ENCODE measurements at places on chromosomes 6 and 20.

DNA sequence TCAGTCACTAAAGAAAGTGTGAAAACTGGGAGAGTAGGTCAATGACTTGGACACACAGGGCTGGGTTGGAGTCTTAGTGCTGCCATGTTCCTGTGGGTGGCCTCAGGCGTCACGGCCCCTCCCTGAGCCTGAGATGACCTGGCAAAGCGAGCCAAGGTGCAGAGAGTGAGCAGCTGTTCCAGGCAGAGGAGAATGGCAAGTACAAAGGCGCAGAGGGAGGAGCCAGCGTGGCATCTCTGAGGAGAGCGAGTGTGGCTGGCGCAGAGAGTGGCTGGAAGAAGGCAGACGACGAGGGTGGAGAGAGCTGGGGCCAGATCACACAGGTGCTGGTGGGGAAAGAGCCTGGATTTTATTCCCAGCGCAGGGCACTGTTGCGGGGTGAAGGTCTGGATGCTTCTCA lies 20.6 kb upstream of the CHMP4B start:
- no peaks in the 10 kb centered on the region for H3K27me3 ChIP-seq
- H3K4me1 ChIP-seq = peaks cover 14% of the 10 kb centered on the region
- no peak overlapping the region for H3K27ac ChIP-seq
- H3K36me3 ChIP-seq = peaks cover 26% of the 10 kb centered on the region
- no peak overlapping the region for H3K4me3 ChIP-seq

- no peaks in the 10 kb centered on the region for H3K27me3 ChIP-seq
- H3K36me3 ChIP-seq = peaks cover 13% of the 10 kb centered on the region
- H3K27ac ChIP-seq = no peak overlapping the region
- no peak overlapping the region for H3K4me3 ChIP-seq
Measured at GRCh38 chr6:3987053-3987452, 91.9 kb downstream of the FAM217A start.

GRCh38 chr6:169720207-169720855 lies 4.0 kb downstream of the PHF10 start:
- H3K27ac ChIP-seq = no peak overlapping the region
- no peaks in the 10 kb centered on the region for H3K27me3 ChIP-seq
- no peak overlapping the region for H3K4me3 ChIP-seq
- peaks cover 10% of the 10 kb centered on the region for H3K36me3 ChIP-seq
- peaks cover 13% of the 10 kb centered on the region for H3K4me1 ChIP-seq

GRCh38 chr6:169654598-169655391 lies 47.0 kb downstream of the WDR27 start:
- H3K4me3 ChIP-seq = peak overlapping the region; percentile 91
- peaks cover 60% of the 10 kb centered on the region for H3K36me3 ChIP-seq
- H3K4me1 ChIP-seq = peaks cover 12% of the 10 kb centered on the region
- peak overlapping the region; percentile 91 for H3K27ac ChIP-seq

- H3K27ac ChIP-seq = peak overlapping the region; percentile 37
- H3K27me3 ChIP-seq = no peaks in the 10 kb centered on the region
- no peak overlapping the region for H3K4me3 ChIP-seq
- no peaks in the 10 kb centered on the region for H3K4me1 ChIP-seq
Measured at GRCh38 chr6:38168699-38169098, 349.2 kb downstream of the ZFAND3 start.

DNA sequence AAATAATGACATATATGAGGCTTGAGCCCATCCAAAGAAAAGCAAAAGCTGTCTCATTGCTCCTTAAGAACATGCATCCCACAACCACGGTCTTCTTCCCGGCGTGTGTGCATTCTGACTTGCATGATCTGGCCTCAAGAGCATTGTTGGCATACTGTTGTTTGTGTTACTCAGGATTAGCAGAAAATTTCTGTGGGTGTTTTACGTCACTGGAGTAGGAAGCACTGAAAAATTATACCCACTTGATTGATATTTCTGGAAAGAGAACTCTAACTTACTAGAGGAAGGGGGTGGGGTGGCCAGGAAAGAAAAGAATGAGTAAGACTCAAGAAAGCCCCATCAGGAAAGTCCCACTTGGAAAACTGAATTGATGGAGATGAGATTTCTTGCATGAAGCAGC lies 326.2 kb upstream of the PRDM1 start:
- DNase-seq = no peak
- no peak overlapping the region for H3K27ac ChIP-seq
- peaks cover 11% of the 10 kb centered on the region for H3K4me1 ChIP-seq
- H3K27me3 ChIP-seq = peaks cover 16% of the 10 kb centered on the region

- no peak overlapping the region for H3K27ac ChIP-seq
- no peaks in the 10 kb centered on the region for H3K4me1 ChIP-seq
- H3K36me3 ChIP-seq = peaks cover 3% of the 10 kb centered on the region
- no peaks in the 10 kb centered on the region for H3K27me3 ChIP-seq
- H3K4me3 ChIP-seq = no peak overlapping the region
- no peak for DNase-seq
Measured at GRCh38 chr20:9052136-9052535, 16.8 kb upstream of the PLCB4 start.

- no peak overlapping the region for H3K4me3 ChIP-seq
- no peak overlapping the region for H3K27ac ChIP-seq
- H3K27me3 ChIP-seq = peaks cover 21% of the 10 kb centered on the region
- DNase-seq = no peak
Measured at GRCh38 chr6:33975661-33976436, 170.0 kb downstream of the GRM4 start.

GRCh38 chr6:28981431-28981832 lies 23.7 kb downstream of the ZNF311 start:
- H3K27me3 ChIP-seq = peaks cover 52% of the 10 kb centered on the region
- H3K4me1 ChIP-seq = peaks cover 29% of the 10 kb centered on the region
- H3K36me3 ChIP-seq = peaks cover 6% of the 10 kb centered on the region
- DNase-seq = peak; percentile 56
- H3K27ac ChIP-seq = peak overlapping the region; percentile 100

GRCh38 chr6:75850026-75850833 lies 101.2 kb downstream of the MYO6 start:
- H3K27ac ChIP-seq = no peak overlapping the region
- H3K36me3 ChIP-seq = no peaks in the 10 kb centered on the region
- DNase-seq = no peak
- H3K27me3 ChIP-seq = no peaks in the 10 kb centered on the region
- H3K4me3 ChIP-seq = no peak overlapping the region

GRCh38 chr6:1190366-1190765 lies 121.5 kb upstream of the FOXQ1 start:
- H3K36me3 ChIP-seq = no peaks in the 10 kb centered on the region
- H3K4me3 ChIP-seq = no peak overlapping the region
- no peak overlapping the region for H3K27ac ChIP-seq
- H3K4me1 ChIP-seq = no peaks in the 10 kb centered on the region
- no peak for DNase-seq

GRCh38 chr6:78966542-78966941 lies 99.2 kb downstream of the IRAK1BP1 start:
- no peaks in the 10 kb centered on the region for H3K27me3 ChIP-seq
- no peaks in the 10 kb centered on the region for H3K4me1 ChIP-seq
- H3K4me3 ChIP-seq = no peak overlapping the region

- no peak for DNase-seq
- H3K36me3 ChIP-seq = peaks cover 6% of the 10 kb centered on the region
- H3K27me3 ChIP-seq = no peaks in the 10 kb centered on the region
- H3K4me1 ChIP-seq = peaks cover 21% of the 10 kb centered on the region
Measured at GRCh38 chr6:18439581-18439980, 52.4 kb downstream of the RNF144B start.

DNA sequence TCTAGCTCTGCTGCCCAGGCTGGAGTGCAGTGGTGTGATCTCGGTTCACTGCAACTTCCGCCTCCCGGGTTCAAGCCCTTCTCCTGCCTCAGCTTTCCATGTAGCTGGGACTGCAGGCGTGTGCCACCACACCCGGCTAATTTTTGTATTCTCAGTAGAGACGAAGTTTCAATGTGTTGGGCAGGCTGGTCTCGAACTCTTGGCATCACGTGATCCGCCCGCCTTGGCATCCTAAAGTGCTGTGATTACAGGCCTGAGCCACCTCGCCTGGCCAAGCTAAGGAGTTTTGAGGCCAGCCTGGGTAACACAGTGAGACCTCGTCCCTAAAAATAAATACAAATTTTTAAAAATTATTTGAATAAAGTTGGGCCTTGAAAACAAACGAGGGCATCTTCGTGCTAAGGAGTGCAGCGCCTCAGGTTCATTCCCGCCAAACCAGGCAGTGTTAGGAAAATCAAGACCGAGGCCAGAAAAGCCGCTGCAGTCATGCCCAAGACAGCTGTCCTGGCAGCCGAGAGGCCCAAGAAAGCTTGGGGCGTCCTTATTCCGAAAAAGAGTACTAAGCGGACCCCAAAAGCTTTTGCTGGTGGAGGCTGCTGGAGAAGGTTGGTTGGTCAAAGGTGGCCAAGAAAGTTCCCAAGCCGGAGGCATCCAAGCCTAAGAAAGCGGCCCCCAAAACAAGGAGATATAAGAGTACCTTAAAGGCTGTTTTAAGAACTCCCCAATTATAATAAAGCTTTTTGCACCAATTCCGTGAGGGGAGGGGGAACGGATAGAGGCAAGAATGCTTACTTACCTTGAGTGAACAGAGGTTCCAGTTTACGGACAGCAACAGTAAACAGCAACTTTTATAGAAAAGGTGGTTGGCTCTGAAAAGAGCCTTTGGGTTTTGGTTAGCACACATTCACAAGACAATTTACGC lies 109.0 kb downstream of the HFE start:
- peaks cover 38% of the 10 kb centered on the region for H3K36me3 ChIP-seq
- peak overlapping the region; percentile 93 for H3K4me3 ChIP-seq
- H3K4me1 ChIP-seq = peaks cover 59% of the 10 kb centered on the region

DNA sequence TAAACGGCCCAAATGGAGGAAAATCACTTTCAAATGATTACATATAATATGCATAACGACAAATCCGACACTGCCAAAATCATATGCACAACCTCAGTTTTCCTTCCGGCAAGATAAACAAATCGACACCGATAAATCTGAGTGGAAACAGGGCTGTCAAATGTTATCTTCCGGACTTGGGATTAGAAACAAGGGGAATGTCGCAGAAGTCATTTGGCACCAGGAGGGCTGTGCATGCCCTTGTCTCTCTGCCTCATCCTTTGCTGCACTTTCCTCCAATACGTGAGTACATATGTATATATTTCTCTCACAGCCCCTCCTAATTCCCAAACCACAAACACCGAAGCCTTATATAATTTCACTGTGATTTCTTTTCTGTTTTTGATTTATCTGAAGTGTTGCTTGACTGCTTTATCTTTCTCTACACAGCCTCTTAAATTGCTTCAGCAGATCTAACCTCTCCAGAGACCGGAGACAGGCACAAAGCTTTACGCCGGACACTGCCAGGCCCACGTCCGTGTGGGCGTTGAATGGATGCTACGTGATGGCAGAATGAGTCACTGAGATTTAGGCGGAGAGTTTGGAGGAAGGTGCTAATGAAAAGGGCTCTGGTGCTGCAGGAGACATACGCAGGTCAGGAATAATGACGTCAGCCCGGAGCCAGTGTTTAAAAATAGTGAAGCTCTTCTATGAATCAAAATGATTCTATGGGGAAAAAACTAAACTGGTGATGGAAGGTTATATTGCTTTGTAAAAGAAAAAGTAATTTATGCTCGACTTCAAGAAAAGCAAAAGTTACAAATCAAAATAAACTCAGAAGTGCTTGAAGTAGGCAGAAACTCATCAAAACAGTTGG lies 21.0 kb upstream of the PRELID3B start:
- no peaks in the 10 kb centered on the region for H3K36me3 ChIP-seq
- no peaks in the 10 kb centered on the region for H3K4me1 ChIP-seq
- no peaks in the 10 kb centered on the region for H3K27me3 ChIP-seq
- no peak for DNase-seq
- no peak overlapping the region for H3K4me3 ChIP-seq

DNA sequence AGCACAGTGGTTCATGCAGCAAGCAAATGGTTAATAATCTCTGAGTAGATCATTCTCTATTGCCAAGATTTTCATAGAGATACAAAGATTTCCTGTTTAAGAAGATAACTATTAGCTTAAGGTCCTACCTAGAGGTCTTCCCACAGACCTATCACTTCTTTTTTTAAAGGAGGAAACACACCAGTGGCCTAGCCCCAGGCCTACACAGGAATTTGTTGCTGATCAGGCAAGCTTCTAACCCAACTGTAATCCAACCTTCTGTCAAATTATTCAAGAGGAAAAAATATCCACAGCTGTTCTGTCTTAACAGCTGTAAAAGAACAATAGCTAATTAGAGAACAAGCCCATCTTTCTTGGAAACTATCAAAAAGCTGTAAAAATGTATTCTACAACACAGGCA lies 332.8 kb downstream of the BTBD9 start:
- no peak overlapping the region for H3K27ac ChIP-seq
- peaks cover 32% of the 10 kb centered on the region for H3K4me1 ChIP-seq
- H3K27me3 ChIP-seq = no peaks in the 10 kb centered on the region
- no peak overlapping the region for H3K4me3 ChIP-seq
- no peak for DNase-seq
- peaks cover 5% of the 10 kb centered on the region for H3K36me3 ChIP-seq

DNA sequence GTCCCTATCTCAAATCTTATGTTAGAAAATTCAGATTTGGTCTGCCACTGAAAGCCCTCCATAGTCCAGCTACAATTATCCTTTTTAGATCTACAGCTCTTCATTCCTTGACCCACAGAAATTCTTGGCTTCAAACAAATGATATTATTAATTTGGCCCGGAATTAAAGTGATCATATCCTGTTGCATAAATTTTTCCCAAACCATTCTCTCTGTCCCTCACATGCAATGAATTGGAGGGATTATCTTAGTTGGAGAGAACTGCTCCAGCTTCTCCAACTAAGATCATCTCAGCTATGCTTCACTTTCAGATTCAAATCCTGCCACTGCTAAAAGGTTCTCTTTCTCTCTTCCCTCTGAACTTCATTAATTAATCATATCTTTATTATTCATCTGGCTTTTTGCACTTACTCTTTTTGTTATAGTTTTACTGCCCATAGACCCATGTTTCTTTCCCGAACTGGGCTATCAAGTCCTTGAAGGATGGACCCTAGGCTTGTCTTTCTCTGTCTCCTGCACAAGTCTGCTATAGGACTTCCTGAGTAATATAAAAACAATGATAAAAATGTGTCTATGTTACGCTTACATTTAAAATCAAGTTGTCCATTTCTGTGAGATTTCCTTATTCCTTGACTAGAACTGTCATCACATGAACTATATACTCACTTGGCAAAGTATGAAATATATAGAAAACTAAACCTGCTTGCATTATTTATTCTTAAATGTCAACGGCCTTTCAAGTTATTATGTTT lies 493.9 kb upstream of the MARCKS start:
- no peaks in the 10 kb centered on the region for H3K36me3 ChIP-seq
- H3K4me3 ChIP-seq = no peak overlapping the region

DNA sequence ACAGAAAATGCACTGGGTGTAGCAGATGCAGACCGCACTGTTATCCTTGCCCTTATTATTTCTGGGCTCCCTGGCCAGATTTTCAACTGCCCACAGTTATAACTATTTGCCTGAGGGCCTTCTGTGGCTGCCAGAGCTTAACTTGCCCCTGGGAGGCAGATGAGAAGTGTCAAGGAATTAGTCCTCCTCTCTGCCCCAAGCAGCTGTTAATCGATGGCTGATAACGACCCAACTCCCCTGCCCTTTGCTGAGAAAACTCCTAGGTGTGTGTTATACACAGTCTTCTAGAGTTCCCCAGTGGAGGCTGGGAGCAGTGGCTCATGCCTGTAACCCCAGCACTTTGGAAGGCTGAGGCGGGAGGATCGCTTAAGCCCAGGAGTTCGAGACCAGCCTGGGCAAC lies 44.4 kb upstream of the SHLD1 start:
- no peak overlapping the region for H3K4me3 ChIP-seq
- H3K27me3 ChIP-seq = peaks cover 6% of the 10 kb centered on the region
- H3K27ac ChIP-seq = no peak overlapping the region
- H3K4me1 ChIP-seq = no peaks in the 10 kb centered on the region
- H3K36me3 ChIP-seq = no peaks in the 10 kb centered on the region
- no peak for DNase-seq
